NT2/D1 (cell line): ENCODE measurements at places on chromosomes 1 and 21.

DNA sequence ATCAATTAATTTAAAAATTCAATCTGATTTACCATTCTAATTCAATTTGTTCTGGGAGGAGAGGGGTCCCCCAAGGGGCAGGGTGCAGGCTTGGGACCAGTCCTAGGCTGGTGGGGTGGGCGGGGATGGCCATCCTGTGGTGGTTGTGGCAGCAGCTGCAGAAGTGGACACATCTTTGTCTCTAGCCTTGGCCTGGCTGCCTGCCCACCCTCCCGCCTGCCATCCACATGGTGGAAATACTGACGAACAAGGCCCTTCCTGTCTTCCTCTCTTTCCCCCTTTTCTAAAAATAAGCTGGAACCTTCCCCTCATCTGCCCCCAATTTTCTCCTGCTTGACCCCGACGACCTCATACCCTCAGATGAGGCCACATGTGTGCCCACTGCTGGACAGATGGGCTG, 130.9 kb downstream of the FOXD2 start:
- no peak for DNase-seq

DNA sequence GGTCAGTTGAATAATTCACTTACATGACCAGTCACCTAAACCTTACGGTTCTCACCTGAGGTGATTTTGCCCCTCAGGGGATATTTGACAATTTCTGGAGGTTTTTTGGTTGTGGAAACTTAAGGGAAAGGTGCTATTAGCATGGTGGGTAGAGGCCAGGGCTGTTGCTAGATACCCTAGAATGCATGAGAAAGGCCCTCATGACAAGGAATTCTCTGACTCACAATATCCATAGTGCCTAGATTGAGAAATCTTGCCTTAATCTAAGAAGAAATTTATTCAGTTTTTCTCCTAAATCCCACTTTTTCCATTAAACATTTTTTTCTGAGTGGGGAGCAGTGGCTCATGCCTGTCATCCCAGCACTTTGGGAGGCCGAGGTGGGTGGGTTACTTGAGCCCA, 119.7 kb downstream of the TGFB2 start:
- no peak for DNase-seq

DNA sequence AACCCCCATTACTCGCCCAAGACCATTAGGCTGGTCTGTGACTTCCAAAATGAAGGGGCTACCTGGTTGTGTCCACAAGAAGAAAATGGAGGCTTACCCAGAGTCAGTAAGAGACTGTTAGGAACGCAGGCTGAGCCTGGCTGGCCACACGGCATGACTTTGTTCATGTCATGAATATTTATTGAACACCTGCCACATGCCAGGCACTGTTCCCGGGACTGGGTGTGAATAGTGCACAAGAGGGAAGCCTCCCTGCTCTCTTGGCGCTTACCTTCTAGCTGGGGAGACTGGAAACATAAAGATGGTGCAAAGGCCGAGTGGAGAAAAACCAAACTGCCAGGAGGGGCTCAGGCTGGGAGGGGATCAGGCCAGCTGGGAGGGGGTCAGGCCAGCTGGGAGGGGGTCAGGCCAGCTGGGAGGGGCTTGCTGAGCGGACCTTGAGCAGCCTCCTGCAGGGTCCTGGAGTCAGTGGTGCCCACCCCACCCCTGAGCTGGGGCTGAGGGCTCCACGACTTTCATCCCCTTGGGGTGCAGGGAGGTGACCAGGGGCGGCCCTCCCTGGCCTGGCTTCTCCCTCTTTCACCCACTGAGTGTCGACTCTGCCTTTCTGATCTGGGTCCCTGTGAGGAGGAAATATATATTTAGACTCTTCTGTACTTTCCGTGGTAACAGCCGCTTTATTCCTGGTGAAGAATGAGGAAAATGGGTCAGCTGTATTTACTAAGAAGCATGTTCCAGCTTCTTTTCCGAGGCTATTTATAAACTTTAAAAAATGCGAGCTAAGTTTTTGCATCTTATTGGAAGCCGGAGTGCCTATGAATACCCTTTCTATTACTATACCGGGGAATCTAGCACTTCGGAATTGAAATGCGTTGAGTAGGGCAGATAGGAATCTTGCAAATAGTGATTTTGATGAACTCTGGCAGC, 139.0 kb downstream of the CAMTA1 start:
- DNase-seq: no peak

- no peak for DNase-seq
Observed at GRCh38 chr1:79903321-79903720, 896.8 kb upstream of the ADGRL4 start.

DNA sequence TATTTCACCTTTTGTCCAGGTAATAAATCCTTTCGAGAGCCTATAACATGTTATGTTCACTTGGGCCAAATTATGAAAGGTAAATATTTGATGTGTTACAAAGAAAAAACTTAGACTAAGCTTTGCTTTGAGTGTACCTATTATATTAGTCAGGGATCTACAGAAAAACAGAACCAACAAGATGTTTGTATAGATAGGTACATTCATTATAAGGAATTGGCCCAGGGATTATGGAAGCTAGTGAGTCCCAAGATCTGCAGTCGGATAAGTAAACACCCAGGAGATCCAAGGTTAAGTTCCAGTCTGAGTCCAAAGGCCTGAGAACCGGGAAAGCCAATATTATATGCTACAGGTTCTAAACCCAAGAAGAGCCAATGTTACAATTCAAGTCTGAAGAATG, 234.5 kb downstream of the NRIP1 start:
- DNase-seq: no peak

GRCh38 chr1:30879126-30879786, 29.3 kb downstream of the SDC3 start:
- no peak for DNase-seq

- DNase-seq: no peak
Observed at GRCh38 chr1:223763881-223764280, 51.5 kb downstream of the CAPN2 start.

DNA sequence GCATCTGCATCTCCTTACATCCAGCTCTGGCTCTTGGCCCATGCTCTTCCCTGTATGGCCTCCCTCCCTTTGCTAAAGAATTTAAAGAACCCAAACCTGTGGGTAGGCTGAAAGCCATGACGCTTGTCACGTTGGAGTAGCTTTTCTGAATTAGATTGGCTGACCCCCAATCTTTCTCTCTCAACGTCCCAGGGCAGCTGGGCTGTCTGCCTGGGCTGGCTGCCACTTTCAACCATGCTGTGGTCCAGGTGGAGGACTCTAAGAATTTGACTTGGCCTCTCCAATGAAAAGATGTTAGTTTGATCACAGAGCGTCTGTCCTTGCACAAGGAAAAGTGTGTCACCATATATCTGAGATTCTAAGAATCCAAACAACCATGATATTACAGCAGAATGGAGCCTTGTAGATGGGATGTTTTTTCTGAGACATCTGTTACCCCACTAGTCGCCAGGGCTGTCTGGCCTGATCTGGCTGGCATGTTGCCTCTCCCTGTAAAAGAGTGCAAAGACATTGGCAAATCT, 6.5 kb upstream of the IGSF3 start:
- no peak for DNase-seq

DNA sequence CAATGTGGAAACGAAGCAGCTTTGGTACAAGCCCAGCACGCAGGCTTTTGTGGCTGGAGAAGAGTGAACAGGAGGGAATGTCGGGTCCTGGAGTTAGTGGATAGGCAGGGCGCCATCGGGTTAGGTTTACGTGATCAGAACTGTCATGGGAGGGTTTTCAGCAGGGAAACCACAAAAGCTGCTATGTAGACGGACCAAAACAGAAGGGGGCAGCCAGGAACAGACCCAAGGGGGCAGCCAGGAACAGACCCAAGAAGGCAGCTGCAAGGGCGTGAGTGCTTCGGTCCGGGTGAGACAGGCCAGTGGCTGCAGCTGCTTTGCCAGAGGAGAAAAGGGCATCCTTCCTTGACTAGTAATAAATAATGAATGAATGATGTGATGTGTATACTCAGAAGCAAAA, 77.5 kb upstream of the KIF1B start:
- no peak for DNase-seq

GRCh38 chr1:94668528-94668927, 127.0 kb upstream of the F3 start:
- no peak for DNase-seq

DNA sequence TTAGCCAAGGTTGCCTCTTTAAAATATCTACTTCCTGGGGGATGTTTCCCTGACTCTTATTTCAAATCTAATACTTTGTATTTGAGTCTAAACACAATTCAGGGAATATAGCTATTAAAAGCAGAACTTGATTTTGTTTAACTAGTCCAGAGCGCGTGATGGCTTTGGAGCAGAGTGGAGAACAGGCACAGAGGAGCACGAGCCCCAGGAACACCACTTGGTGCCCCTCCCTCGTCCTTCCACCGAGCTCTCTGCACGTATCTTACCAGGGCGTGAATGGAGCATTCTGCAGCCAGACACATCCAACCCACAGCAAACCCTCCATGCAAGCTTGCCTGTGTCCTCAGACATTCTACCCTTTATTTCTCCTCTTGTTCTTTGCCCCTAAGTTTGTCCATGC, 14.1 kb downstream of the KIF26B start:
- no peak for DNase-seq

- no peak for DNase-seq
Observed at GRCh38 chr21:32021319-32021994, 148.6 kb downstream of the HUNK start.

- DNase-seq: peak; percentile 32
Observed at GRCh38 chr1:63713627-63714481, 60.0 kb upstream of the ROR1 start.

DNA sequence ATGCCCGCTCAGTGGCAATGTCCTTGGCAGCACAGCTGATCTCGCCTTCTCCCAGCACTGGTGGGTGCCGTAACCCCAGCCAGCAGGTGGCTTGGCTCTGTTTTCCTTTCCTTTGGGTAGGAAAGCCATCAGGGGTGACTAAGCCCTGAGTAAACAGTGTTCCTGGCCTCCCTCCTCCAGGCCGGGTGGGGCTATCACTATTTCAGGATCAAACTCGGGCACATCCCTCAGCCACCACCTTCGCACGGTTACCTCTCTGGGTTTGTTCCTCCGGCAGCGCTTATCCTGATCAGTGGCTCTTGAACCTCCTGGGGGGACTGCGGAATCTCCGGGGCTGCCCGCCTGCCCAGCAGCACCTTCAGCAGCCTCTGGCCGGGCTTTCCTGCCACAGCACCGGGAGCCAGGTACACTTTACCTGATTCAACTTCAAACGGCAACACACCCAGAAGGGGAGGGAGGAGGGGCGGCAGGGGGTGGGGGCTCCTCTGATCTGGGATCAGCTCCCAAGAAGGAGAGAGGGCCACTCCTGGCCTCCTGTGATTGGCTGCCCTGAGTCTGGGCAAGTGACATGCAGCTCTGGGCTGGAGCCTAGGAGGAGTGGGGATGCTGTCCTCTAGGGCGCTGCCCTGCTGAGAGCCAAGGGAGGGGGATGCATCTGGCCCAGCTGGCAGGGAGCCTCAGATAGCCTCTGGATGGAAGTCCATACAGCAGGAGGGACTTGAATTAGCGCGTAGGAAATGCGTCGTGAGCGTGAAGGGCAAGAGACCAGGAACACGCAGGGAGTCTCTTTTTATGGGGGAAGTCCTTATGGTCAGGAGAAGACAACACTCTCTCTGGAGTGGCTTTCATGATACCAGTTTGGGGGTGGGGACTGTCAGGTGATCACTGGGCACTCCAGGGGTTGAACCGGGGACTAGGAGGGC, at the start of gene ASCL5:
Gene ASCL5, minus strand, starts transcription at position 353 of the 923 bp plus-strand sequence. CDS start 11,812 bp downstream, outside the sequence.
- no peak for DNase-seq

DNA sequence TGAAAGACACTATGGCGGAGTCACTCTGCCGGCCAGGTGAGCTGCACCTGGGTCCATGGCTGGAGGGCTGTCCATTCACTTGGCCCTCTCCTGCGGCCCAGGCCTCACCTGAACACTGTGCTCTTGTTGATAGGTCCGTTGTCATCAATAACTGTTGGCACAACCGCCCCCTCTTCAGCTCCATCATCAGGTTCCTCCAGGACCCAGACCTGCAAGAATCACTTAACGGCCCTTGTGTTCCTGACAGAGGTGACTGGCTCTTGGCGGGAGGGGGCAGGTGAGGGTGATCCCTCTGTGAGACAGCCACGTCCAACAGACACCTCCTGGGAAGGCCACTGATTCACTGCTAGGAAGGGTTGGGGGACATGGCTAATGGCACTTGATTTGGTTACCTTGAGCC, 54.9 kb downstream of the INAVA start:
- no peak for DNase-seq

DNA sequence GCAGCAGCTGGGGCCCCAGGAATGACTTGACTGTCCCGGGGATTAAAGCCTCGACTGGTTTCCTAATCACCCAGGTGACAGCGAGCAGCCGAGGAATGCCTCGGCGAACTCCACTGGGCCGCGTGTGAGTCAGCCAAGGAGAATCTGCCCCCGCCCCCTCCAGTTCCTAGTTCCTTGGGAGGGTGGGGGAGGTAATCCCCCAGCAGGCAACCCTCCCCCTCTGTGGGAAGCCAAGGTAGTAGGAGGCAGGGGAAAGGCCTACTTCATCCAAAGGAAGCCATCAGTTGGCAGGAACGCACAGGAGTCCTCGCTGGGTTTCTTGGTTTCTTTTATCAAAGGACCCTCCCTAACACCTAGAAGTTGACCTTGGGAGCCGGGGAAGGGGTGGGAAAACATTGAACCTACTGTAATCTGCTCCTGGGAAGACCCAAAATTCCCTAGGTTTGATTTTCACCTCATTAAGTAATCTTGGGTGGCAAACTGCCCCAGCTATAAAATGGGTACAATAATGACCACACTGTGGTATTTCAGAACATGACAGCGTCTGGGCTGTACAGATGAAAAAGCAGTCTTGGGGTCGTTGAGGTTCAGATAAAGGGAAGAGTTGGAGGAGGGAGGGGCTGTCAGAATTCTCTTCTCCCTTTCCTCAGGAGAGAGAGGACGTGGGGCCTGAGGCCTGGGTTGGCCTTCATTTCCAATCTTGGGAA, 1.4 kb downstream of the TENT5B start:
- DNase-seq: peak; percentile 99

- no peak for DNase-seq
Observed at GRCh38 chr1:160330119-160330518, 12.9 kb downstream of the COPA start.

- DNase-seq: peak; percentile 94
Observed at GRCh38 chr1:160726498-160727315, 12.3 kb upstream of the SLAMF7 start.

DNA sequence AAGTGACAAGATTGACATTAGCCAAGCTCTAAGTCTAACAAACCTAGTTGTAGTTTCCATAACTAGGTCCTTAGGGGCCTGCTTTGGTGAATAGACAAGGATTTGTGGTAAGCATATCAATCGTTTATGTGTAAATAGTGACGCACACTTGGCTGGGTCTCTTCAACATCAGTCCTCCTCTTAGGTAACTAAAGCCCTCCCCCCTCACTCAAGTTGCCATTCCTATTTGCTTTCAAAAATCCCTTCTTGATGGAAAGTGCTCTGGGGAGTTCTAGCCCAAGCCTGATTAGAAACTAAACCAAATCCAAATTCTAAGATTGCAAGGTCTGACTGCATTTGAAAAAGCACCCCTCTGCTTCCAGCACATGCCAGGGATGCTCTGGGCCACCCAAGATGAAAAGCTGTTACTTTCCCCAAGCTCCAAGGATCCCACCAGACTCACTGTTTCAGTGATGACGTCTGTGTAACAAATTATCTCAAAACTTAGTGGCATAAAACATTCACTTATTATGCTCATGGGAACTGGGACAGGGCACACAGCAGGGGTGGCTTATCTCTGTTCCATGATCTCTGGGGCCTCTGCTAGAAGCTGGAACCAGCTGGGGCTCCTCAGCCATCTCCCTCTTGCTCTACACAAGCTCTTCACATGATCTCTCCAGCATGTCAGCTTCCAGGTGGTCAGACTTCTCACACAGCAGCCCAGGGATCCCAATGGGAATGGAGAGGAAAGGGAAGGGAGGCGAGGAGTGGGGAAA, 74.1 kb downstream of the RRAGC start:
- DNase-seq: no peak
